Upper lobe of left lung (tissue), 6 donors: ENCODE measurements at places on chromosomes 12 and 14. TPM values are rescaled to one million over a fixed set of nuclear protein-coding genes. Genes with fewer than 3 reads are reported as not detected.

Gene SMARCC2
- 71.4 TPM for total RNA-seq

Gene EML5
- total RNA-seq = 2.6 TPM

- no peak for DNase-seq
Measured at GRCh38 chr12:12791756-12792369, 6.4 kb downstream of the APOLD1 start.

DNA sequence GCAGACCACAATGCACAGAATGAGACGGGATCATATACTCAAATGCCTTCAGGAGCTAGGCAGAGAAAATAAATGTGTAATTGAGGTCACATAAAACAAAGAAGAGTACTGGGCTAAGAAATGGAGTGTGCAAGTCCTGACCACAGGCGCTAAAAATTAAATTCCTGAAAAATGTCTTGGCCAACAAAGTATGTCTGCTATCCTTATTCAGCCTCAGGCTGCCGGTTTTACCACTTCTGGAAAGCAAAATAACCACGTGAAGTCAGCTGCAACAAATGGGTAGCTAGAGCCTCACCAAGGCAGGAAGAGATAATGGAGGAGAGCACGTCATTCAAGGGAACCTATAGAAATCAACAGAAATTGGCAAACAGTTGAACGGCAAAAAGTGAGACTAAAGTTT, 3.1 kb downstream of the PYGL start:
- no peak for DNase-seq

DNA sequence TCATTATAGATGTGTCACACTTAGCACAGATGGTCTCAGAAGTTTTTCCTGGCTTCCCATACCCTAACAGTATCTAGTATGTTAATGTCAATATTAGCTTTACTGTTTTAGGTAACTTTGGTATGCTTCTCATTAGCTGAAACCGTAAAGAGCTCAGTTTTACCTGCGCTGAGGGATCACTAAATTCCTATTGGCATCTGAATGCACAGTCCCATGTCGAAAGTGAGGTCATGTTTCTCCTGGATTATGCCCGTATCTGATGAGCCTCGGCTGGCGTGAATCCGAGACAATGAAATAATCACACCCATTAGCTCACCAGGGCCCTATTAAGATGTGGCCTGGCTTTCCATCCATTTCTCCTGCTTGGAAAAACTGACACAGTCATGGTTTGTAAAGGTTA, 418.2 kb downstream of the ZFP36L1 start:
- no peak for DNase-seq

DNA sequence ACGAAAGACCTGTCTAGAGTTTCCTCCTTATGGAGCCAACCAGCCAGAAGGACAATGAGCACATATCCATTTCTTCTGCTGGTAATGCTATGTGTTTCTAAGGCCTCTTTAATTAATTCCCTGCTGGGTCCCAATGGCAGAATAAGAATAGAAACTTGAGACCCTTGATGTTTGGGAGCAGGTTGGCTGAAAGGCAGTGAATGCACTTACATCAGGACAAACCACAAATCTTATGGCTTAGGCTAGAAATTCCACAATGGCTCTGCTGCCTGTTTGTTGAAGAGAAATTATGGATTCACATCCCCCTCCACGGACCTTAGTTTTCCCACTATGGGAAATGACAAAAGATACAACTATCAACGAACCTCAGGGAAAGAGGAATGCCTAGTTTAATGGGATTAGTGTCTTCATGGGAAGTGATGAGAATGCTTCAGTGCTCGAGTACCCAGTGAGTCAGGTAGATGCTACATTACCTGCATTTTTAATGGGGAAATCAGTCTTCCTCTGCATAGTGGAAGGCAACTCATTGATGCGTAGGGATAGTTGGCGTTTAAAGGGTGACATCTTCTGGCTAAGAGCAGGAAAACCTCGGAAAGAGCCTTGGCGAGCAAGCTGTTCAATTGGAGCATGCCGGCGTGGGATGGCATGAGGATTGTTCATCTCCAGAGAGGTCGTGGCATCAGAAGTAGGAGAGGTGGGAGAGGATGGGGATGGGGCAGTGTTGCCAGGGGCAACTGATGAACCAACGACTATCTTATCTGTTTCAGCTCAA, 46.5 kb downstream of the PAPLN start:
- no peak for DNase-seq

DNA sequence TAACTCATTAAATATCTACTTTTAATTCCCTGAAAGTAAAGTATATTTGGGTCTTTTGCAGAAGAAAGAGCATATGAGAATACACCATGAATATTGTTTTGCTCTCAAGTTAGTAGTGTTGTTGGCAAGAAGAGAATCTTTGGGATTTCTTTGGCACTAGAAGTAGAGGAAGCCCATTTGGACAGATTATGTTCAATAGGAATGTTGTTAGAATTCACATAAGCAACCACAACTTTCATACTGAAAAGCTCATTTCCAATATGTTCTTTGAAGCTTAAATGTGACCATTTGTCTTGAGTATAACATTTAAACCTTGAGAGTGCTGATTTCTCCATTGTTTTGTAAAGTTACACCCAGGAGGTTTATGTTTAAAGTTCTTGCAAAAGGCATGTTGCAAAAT, 37.6 kb downstream of the PLEKHG7 start:
- no peak for DNase-seq

- no peak for DNase-seq
Measured at GRCh38 chr14:88630565-88630964, 67.7 kb downstream of the ZC3H14 start.

GRCh38 chr14:55136241-55136640, 7.2 kb downstream of the LGALS3 start:
- no peak for DNase-seq

DNA sequence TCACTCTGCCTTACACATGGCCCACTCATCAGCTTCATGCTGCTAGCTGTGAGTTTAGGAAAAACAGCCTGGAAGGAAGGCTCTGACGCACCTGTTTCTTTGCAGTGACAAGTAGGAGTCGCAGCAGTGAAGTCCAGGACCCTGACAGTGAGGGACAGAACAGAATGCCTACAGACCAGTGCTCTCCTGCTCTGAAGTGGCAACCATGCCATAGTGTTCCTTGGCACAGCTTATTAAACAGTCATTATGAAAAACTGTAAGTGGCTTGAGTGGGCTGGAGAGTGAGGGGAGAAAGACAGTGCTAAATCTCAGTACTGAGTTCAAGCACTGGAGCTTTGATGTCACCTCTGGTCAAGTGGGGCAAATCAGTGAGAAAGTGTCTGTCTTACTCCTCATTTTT, 61.7 kb downstream of the MYRFL start:
- no peak for DNase-seq

GRCh38 chr14:20609215-20610001, 18.2 kb upstream of the RNASE12 start:
- DNase-seq = peak; percentile 82

DNA sequence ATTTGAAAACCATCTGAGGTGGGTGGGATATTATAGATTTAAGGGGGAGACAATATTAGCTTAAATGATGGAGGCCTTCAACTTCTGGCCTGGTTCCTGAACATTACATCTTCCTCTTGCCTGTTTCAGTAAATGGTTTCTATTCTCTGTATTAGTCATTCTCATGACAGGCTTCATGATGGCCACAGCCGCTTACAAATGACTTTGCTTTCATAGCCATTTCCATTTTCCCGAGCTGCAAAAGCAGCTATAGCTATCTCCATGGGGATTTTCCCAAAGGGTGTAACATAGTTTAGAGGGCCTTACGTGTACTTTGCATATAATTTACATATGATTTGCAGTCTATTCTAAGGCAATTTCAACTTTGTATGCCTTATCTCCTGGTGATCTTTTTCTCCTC, 121.8 kb downstream of the NRXN3 start:
- no peak for DNase-seq

DNA sequence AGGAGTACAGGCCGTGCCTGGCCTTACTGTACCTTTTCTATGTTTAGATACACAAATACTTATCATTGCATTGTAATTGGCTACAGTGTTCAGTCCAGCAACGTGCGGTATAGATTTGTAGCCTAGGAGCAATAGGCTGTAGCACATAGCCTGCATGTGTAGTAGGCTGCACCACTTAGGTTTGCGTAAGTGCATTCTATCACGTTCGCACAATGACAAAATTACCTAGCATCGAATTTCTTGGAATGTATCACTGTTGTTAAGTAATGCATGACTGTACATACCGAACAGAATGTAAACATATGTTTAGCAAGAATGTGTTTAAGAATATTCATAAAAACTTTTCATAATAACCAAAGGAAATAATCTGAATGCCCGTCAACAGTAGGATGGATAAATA, 31.9 kb downstream of the VRTN start:
- DNase-seq = no peak

GRCh38 chr12:131835616-131836171, 7.5 kb downstream of the MMP17 start:
- no peak for DNase-seq

DNA sequence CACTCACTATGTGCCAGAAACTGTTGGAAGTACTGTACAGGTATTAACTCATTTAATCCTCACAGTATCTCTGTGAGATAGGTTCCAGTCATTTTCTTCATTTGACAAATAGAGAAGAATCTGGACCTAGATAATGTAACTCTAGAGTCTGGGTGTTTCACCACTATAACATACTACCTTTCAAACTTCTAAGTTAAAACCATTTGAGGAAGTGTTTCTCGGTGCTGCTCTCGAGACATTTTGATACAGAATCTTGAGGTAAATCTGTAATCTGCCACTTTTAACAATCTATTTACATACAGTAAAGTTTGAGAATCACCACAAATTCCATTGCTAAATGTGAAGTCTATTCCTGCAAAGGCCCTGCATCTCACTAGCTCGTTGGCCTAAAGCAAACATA, 8.8 kb downstream of the OLR1 start:
- no peak for DNase-seq

GRCh38 chr14:75141967-75142366, 15.1 kb upstream of the NEK9 start:
- DNase-seq = no peak
